Thymus (tissue), 14 donors: ENCODE measurements at places on chromosomes 6 and 20. TPM values are rescaled to one million over a fixed set of nuclear protein-coding genes. Genes with fewer than 3 reads are reported as not detected.

The VWA7 gene
- 0.76 TPM for total RNA-seq

The KHDC1L gene
- 1.4 TPM for total RNA-seq

DNA sequence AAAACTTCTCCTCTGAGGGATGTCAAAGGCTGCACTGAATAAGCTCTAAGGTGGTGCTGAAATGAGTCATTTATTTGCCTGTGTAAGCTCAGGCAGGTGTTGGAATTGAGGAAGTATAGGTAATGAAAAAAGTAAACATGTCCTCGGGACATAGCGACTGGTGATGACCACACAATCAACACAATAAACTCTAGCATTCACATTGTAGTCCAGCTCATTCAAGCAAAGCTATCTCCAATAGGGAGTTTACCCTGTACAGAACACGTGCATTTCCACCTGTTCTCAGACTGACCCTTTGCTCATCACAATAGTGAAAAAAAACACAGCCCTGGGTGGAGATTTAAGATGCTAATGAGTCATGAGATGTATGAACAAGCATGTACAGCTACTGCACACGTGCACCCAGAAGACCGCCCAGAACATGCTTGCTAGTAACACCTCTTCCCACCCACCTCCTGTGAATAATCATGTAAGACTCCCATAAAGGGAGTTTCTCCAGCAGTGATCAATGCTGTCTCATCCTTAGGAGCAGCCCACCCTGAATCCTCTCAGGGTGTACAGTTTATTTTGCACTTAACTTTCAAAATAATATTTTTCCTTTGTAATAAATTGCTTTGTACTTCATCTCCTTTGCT, 33.0 kb upstream of the POU5F1 start:
- DNase-seq: no peak
- H3K36me3 ChIP-seq: peaks cover 9% of the 10 kb centered on the region
- H3K27ac ChIP-seq: peak overlapping the region; percentile 95
- peaks cover 26% of the 10 kb centered on the region for H3K4me1 ChIP-seq

- H3K36me3 ChIP-seq: no peaks in the 10 kb centered on the region
- no peaks in the 10 kb centered on the region for H3K27me3 ChIP-seq
- H3K4me1 ChIP-seq: peaks cover 3% of the 10 kb centered on the region
- DNase-seq: no peak
- H3K4me3 ChIP-seq: no peak overlapping the region
- H3K27ac ChIP-seq: no peak overlapping the region
These were observed 87.4 kb downstream of the TMEM200A start for GRCh38 chr6:130453230-130453629.

The TMX4 gene
- total RNA-seq: 12.8 TPM

GRCh38 chr6:156336733-156337132, 440.4 kb upstream of the ARID1B start:
- H3K27me3 ChIP-seq: no peaks in the 10 kb centered on the region
- H3K36me3 ChIP-seq: no peaks in the 10 kb centered on the region
- H3K4me1 ChIP-seq: no peaks in the 10 kb centered on the region
- H3K4me3 ChIP-seq: no peak overlapping the region
- no peak for DNase-seq

- DNase-seq: no peak
- no peaks in the 10 kb centered on the region for H3K36me3 ChIP-seq
- H3K4me3 ChIP-seq: no peak overlapping the region
- no peaks in the 10 kb centered on the region for H3K27me3 ChIP-seq
- H3K27ac ChIP-seq: no peak overlapping the region
- no peaks in the 10 kb centered on the region for H3K4me1 ChIP-seq
These were observed 107.9 kb upstream of the NXT1 start for GRCh38 chr20:23242556-23243180.

DNA sequence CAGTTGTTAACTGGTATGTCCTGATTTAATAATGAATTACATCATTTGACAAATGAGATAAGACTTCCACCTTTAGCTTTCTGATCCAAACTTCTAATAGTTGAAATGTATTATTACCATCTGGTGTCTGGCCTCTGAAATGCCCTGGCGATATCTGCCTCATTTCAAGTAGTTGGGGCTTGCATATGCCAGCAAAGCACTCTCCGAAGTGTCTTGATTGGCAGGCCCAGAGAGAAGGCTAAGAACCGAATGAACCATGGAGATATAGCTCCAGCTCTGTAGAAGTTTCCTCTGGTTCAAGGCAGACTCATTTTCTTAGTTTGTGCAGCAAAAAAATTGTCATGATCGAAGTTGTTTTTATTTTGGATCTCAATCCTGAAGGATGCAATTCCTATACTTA, 13.4 kb upstream of the HIVEP2 start:
- H3K36me3 ChIP-seq: no peaks in the 10 kb centered on the region
- DNase-seq: no peak
- H3K4me3 ChIP-seq: no peak overlapping the region
- no peaks in the 10 kb centered on the region for H3K4me1 ChIP-seq

DNA sequence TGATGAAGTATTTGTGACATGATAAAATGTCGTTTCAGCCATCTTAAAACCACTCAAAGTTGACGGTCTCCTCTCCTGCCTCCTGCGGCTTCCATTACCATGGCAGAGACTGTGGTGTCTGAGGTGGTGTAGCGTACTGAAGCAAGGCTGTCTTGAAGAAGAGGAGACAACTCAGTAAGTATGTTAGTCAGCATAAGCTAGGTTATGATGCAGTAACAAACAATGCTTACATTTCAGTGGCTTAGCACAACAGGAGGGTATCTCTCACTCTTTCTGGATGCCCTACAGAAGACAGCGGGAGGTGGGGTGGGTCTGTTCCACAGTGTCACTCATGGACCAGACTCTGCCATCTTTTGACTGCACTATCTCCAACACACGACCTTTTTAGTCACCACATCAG, 174.7 kb upstream of the AHI1 start:
- H3K4me3 ChIP-seq: no peak overlapping the region
- H3K27me3 ChIP-seq: no peaks in the 10 kb centered on the region
- DNase-seq: no peak
- H3K4me1 ChIP-seq: no peaks in the 10 kb centered on the region
- no peak overlapping the region for H3K27ac ChIP-seq

The MROH8 gene
- 2.8 TPM for total RNA-seq

- H3K36me3 ChIP-seq: no peaks in the 10 kb centered on the region
- DNase-seq: no peak
- H3K4me3 ChIP-seq: no peak overlapping the region
- H3K4me1 ChIP-seq: no peaks in the 10 kb centered on the region
These were observed 3.3 kb downstream of the GPLD1 start for GRCh38 chr6:24486065-24486464.

The TLDC2 gene
- total RNA-seq: 0.28 TPM

- no peak for DNase-seq
- H3K4me3 ChIP-seq: peak overlapping the region; percentile 91
- H3K4me1 ChIP-seq: peaks cover 14% of the 10 kb centered on the region
- peaks cover under 1% of the 10 kb centered on the region for H3K27me3 ChIP-seq
- peak overlapping the region; percentile 77 for H3K27ac ChIP-seq
- H3K36me3 ChIP-seq: peaks cover 11% of the 10 kb centered on the region
These were observed 2.4 kb downstream of the MARCKS start for GRCh38 chr6:113859349-113860180.

The AVP gene
- 0.33 TPM for total RNA-seq

- no peak overlapping the region for H3K27ac ChIP-seq
- no peaks in the 10 kb centered on the region for H3K27me3 ChIP-seq
- no peak for DNase-seq
- no peak overlapping the region for H3K4me3 ChIP-seq
- no peaks in the 10 kb centered on the region for H3K36me3 ChIP-seq
These were observed 19.8 kb downstream of the PXDC1 start for GRCh38 chr6:3731700-3732099.

DNA sequence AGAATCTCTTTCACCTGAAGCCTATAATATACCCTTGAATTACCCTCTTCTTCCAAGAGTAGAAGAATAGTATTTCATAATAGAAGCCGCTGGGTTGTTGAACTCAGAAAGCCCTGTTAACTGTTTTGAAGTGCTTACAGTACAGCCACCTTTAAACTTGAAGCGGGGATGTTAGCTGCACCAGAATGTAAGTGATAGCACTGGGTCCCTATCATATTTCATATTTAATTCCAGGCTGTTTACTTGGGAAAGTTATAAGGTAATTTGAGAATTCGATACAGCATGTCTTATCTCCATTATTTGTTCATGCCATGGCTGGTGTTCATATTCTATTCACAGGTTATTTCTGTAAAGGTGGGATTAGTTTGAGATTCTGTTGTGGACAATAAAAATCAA, 63.5 kb upstream of the VSTM2L start:
- H3K27ac ChIP-seq: no peak overlapping the region
- DNase-seq: no peak
- no peaks in the 10 kb centered on the region for H3K4me1 ChIP-seq
- H3K27me3 ChIP-seq: no peaks in the 10 kb centered on the region
- H3K4me3 ChIP-seq: no peak overlapping the region

DNA sequence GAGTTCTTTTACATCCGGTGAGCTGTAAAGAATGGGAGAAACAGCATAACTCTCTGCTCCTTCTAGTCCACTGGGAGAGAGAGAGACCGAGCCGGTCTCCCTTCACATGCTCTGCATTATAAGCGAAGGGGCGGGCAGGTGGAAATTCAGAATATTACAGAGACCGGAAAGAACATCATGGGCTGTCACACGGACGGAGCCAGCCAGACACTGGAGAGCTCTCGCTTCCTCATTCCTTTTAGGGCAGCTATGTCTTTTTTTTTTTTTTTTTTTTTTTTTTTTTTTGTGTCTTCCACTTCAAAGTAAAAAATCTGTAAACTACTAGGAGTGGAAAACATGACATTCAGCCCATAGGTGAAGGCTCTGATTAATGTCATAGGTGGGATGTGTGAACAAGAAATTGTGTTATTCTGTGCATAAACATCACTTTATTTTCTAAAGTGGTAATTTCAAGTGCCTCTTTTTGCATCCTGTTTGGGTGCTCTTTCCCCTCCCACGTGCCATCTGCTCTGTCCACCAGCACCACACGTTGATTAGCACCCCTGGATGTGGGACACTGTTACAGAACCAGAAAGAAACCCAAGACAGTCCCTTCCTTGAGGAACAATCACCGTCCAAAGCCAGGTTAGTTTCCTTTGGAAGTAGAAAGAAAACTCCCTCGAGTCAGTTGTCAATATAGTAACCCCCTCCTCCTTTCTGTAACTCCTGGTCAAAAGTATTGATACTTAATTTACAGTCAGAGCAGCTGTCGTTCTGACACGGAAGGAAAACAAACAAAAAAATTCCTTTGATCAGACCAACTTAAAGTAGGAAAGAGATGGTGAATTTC, at the start of gene TAGAP:
TSS of gene TAGAP (minus strand) at position 93 of the 829 bp plus-strand sequence. CDS start 845 bp downstream, outside the sequence.
- DNase-seq: peak; percentile 75
- H3K27me3 ChIP-seq: no peaks in the 10 kb centered on the region
- H3K4me1 ChIP-seq: peaks cover 6% of the 10 kb centered on the region
- peak within 1 kb of the TSS; percentile 56 for H3K4me3 ChIP-seq
- peaks cover 18% of the 10 kb centered on the region for H3K36me3 ChIP-seq

- no peak for DNase-seq
- no peaks in the 10 kb centered on the region for H3K27me3 ChIP-seq
- no peak overlapping the region for H3K27ac ChIP-seq
- peaks cover 7% of the 10 kb centered on the region for H3K4me1 ChIP-seq
- peaks cover 16% of the 10 kb centered on the region for H3K36me3 ChIP-seq
- no peak overlapping the region for H3K4me3 ChIP-seq
These were observed 11.2 kb downstream of the TAF4 start for GRCh38 chr20:62054451-62054953.

DNA sequence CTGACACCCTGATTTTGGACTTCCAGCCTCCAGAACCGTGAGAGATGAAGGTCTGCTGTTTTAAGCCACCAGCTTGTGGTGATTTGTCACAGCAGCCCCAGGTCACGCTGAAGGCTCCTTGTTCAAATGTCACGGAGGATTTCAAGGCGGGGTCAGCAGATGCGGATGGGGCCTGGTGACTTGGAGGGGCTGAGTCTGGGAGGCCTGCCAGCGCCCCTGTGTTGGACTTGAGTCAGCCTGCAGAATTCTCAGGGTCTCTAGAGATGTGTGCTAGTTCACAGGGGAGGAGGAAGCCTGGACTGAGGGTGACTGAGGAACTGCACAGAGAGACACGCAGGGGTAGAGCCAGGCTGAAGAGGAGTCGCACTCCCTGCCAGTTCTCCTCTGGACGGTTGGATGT, 19.5 kb upstream of the TAF4 start:
- no peak for DNase-seq
- no peak overlapping the region for H3K4me3 ChIP-seq
- no peaks in the 10 kb centered on the region for H3K36me3 ChIP-seq
- H3K4me1 ChIP-seq: no peaks in the 10 kb centered on the region
- no peak overlapping the region for H3K27ac ChIP-seq
- no peaks in the 10 kb centered on the region for H3K27me3 ChIP-seq

The ARMH2 gene
- not detected for total RNA-seq

The RGS17 gene
- 2.4 TPM for total RNA-seq

- no peak overlapping the region for H3K27ac ChIP-seq
- DNase-seq: no peak
- no peaks in the 10 kb centered on the region for H3K4me1 ChIP-seq
These were observed 214.2 kb upstream of the SUPT3H start for GRCh38 chr6:45591890-45592289.

- H3K4me3 ChIP-seq: no peak overlapping the region
- H3K27me3 ChIP-seq: no peaks in the 10 kb centered on the region
- no peak overlapping the region for H3K27ac ChIP-seq
- no peak for DNase-seq
- H3K36me3 ChIP-seq: no peaks in the 10 kb centered on the region
- H3K4me1 ChIP-seq: peaks cover 7% of the 10 kb centered on the region
These were observed 16.1 kb upstream of the FOXO3 start for GRCh38 chr6:108544606-108545005.

DNA sequence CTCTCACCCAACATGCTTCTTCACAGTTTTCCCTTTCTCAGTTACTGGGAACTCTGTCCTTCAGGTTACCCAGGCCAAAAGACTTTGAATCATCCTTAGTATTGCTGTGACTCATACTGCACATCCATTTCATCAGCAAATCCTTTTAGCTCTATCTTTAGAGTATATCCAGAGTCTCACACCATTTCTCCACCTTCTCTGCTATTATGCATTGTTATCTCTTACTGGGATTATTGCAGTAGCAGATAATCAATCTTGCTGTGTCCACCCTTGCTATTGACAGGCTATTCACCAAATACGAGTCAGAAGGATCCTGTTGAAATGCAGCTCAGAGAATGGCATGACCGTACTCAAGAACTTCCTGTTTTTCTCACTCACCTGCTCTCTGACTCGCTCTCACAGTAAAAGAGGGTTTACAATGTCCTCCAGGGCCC, 57.3 kb downstream of the BCKDHB start:
- H3K4me3 ChIP-seq: no peak overlapping the region
- H3K27ac ChIP-seq: peak overlapping the region; percentile 18
- DNase-seq: no peak
- no peaks in the 10 kb centered on the region for H3K27me3 ChIP-seq
- H3K36me3 ChIP-seq: no peaks in the 10 kb centered on the region

DNA sequence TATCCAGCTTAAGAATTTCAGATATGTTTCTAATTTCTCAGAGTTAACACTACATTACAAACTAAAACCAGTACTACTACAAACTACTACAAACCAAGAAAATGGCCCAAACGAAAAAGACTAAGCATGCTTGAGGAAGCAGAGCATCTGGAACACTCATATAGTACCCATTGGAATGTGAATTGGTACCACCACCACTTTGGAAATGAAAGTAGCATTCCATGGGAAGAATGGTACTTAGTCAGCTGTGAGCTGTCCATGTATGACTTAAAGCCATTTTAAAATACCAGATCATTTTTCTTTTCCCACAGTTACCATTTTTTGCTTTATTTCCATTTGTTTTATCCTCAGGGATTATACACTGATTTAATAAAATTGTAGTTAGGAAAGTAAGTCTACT, 30.5 kb downstream of the FBXO9 start:
- H3K36me3 ChIP-seq: peaks cover 78% of the 10 kb centered on the region
- no peak overlapping the region for H3K4me3 ChIP-seq
- DNase-seq: no peak
- H3K4me1 ChIP-seq: no peaks in the 10 kb centered on the region

GRCh38 chr6:120496661-120497060, 837.6 kb downstream of the TBC1D32 start:
- no peaks in the 10 kb centered on the region for H3K36me3 ChIP-seq
- H3K4me1 ChIP-seq: no peaks in the 10 kb centered on the region
- DNase-seq: no peak
- H3K27ac ChIP-seq: no peak overlapping the region
